Left renal cortex interstitium (tissue), 4 donors: ENCODE measurements at places on chromosomes 12 and 14. TPM values are rescaled to one million over a fixed set of nuclear protein-coding genes. Genes with fewer than 3 reads are reported as not detected.

DNA sequence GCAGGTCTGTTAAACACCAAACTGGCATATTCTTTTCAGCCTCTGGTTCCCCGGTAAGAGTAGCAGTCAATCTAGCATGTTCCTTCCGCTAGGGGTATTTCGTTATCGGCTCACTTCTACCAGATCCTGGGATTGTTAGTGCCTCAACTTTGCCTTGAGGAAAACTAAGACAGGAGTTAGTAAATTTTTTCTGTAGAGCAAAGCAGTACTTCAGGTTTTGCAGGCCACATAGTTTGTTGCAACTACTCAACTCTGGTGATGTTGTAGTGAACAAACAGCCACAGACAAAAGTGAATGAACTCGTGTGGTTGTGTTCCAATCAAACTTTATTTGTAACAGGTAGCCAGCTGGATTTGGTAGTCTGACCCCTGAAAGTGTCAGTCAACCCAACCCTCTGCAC lies 6.3 kb upstream of the CDH24 start:
- DNase-seq = no peak

- DNase-seq = no peak
Measured at GRCh38 chr12:30829876-30830275, 75.1 kb upstream of the CAPRIN2 start.

The DNAH10 gene
- polyA plus RNA-seq = 4.1 TPM

DNA sequence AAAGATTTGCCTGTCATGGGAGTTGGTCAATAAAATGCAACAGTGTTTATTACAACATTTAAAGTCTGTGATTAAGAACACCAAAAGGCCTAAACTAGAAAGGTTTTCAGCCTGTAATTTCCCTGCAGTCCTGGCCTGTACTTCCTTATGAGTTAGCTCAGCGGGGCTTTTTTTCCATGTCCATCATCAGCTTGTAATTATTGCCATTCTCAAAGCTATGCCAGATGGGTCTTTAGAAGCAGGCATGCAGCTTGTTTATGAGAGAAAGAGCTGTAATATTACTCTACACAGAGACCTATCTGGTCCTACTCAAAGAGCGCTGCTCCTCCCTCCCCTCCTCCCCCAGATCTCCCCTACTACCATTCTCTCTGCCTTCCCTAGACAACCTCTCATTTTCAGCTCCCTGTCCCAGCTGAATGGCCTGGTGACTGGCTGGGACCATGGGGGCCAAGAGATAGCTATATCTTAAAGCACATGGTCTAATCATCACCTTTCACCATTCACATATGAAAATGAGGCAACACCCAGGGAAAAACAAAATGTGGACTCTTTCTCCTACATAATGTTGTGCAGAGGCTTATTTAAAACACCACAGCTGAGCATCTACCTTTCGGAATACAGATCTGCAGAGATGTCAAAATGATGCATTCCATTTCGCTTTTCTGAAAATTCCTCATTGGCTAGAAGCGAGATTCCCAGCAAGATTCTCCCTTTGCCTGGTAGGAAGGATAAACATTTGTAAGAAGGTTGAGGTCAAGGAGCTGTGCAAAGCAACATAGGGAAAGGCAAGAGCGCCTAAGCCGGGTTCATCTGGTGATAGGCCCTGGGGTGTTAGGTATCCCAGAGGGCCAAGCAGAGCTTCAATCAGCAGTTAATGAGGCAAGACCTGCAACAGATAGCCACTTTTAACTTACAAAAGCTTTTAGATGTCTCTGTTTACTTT lies 209.7 kb upstream of the CDKN3 start:
- DNase-seq = peak; percentile 56

The MLH3 gene
- polyA plus RNA-seq = 43.7 TPM
